Effector CD4-positive, alpha-beta T cell (primary cell): ENCODE measurements at places on chromosomes 3 and 15.
A peak's percentile ranks its signal among the peaks of the same experiment; 100 is the strongest.

GRCh38 chr15:69847625-69848024 is 250.1 kb downstream of the TLE3 start:
- no peak for DNase-seq

DNA sequence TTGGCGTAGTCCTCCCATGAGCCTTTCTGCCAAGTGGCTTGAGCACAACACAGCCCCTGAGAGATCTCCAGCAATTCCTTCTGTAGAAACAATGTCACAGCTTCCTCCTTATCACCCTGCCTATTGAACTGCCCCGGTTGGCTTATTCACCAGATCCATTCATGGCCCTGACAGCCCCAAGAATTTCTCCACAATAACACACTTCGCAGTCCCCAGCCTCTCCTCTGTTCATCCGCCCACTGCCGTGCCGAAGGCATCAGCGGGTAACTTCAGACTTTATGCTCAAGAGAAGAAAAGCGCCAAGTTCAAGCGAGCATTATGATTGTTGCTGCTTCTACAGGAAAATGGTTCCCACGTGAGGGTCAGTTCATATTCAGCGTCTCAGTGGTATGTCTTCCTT is 403.9 kb downstream of the VPS13C start:
- DNase-seq = no peak

DNA sequence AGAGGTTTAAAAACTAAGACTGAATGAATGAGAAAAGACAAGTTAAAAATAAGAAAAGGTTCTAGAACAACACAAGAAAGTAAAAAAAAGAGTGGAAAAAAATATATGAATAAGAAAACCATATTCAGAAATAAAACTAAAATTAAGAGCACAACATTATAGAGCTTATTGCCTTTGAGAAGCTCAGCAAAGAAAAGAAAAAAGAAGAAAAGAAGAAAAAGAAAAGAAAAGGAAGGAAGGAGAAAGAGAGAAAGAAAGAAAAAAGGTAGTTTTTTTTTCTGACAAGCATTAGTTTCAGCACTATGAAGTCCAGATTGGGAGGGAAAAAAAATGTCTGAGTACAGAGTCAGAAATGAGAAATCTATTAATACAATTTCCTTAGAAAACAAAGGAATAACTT is 81.5 kb downstream of the FAIM start:
- no peak for DNase-seq

- DNase-seq = no peak
Measured at GRCh38 chr3:47433796-47434195, 41.9 kb downstream of the SCAP start.

DNA sequence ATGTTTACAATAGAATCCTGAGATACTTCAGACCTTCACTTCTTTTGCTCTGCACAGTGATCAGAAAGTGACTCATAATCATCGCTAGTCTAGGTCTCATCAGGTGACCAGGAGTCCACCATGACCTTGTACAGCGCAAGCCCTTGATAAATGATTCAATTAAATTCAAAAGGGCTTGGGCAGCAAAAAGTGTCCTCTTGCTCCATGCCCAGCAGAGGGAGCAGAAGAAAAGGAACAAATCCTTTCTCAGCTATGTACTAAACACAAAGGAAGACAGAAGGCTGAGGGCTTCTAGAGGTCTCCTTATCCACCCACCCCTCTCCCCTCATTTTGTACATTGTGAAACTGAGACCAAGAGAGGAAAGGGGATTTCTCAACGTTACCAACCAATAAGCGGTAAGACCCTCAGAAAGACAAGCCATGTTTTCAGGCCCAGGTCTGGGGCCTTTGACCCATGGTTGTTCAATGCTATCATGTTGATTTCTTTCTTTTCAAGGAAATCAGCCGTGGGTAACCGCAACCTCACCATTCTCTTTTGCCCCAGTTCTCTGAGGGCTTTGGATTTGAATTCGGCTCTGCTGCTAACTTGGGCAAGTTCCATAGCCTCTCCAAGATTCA is 74.8 kb downstream of the AQP9 start:
- no peak for DNase-seq

DNA sequence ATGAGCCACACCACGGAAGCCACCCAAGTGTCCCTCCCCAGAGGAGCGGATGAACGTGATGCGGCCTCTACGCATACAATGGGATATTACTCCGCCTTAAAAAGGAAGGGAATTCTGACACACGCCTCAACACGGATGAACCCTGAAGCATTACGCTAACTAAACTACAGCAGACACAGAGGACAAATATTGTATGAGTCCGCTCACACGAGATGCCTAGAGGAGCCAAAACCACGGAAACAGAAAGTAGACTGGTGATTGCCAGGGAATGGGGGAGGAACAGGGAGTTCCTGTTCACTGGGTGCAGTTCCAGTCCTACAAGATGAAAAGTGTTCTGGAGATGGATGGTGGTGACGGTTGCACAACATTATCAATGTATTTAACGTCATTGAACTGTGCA is 32.7 kb downstream of the SRGAP3 start:
- no peak for DNase-seq

DNA sequence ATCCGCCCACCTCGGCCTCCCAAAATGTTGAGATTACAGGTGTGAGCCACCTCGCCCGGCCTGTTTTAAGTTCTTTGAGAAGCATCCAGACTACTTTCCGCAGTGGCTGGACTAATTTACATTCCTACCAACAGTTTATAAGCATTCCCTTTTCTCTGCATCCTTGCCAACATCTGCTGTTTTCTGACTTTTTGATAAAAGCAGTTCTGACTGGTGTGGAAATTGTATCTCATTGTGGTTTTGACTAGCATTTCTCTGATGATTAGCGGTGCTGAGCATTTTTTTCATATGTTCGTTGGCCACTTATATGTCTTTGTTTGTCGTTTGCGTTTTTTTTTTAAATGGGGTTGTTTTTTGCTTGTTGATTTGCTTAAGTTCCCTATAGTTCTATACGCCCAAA is 208.4 kb upstream of the DPPA4 start:
- DNase-seq = no peak

GRCh38 chr3:168187233-168187632 is 91.5 kb upstream of the GOLIM4 start:
- DNase-seq = no peak

DNA sequence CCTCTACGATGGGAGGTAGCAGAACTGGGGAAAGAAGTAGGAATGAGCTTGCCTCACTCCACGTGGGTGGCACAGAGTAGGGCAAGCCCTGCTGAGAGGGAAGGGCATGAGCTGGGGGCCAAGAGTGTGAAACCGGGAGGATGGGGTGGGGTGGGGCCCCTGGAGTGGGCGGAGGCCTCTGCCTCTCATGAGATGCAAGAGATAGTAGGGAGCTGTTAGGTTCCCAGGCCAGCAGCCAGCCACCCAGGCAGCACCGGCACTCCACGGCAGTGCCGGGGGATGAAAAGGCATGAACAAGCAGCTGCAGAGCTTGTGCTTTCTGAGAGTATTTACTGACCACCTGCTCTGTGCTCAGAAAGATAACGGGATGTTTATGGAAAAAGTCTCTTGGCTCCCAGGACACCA is 24.4 kb upstream of the PLA2G4E start:
- no peak for DNase-seq

GRCh38 chr3:184781801-184782200 is 30.2 kb upstream of the VPS8 start:
- DNase-seq = no peak

- DNase-seq = no peak
Measured at GRCh38 chr3:97105989-97106651, 291.7 kb downstream of the EPHA6 start.

- DNase-seq = no peak
Measured at GRCh38 chr3:153260681-153261080, 98.7 kb downstream of the RAP2B start.

GRCh38 chr3:144586382-144586781 is 614.8 kb downstream of the DIPK2A start:
- DNase-seq = no peak

DNA sequence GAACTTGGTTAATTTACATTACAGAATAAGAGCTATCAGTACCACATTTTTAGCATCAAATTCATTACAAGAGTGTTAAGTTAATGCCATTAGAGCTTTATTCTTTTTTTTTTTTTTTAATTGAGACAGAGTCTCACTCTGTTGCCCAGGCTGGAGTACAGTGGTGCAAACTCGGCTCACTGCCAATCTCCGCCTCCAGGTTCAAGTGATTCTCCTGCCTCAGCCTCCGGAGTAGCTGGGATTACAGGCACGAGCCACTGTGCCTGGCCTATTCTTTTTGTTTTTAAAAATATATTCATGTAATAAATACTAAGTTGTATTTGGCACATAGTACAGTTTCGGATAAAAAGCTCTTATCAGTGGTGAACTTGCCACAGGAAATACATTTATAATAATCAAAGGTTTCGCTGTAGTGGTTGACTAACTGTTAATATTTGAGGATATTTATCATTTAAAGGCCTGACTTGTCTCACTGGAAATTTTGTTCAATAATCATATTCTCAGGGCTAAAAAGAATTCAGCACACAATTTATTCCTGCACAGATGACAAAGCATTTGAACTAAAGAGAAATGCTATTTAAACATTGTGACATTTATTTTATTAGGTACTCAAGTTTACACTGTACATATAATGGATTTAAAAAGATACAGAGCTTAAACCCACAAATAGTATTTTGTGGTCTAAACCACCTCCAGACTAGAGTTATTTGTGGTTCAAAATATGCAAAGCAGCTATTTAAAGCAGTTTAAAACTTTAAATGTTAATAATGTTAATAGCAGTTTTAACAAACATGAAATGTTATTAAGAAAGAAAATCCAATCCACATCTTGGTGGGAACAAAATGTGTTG is 6.1 kb upstream of the LEKR1 start:
- DNase-seq = no peak

- DNase-seq = no peak
Measured at GRCh38 chr3:154729741-154730140, 299.8 kb upstream of the GPR149 start.

DNA sequence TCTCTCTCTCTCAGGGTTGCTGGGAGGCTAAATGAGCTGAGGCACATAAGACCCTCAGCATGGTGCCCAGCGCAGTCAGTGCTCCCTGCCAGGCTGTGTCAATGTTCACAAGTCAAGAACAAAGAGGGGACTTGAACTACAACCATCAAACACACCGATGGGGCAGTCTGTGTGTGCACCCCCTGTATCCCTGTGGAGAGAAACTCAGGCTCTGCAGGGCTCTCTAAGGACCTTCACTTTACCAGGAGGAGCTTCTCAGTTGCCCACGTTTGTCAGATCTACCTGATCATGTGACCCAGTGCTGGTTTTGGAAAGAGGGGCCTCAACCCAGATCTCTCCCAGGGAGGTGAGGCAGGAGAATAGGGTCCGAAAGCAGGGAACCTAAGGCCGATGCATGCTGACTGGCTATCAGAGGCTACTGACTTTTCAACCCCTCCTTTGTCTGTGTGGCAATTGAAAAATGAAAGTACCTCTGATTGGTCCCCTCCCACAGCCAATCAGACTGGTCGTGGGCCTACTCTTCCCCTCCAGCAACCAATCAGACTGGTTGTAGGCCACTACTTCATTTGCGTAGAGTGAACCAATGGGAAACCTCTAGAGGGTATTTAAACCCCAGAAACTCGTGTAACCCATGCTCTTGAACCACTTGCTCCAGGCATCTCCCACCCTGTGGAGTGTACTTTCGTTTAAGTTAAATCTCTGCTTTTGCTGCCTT is 34.0 kb downstream of the RHCG start:
- no peak for DNase-seq

GRCh38 chr15:27672537-27672936 is 426.6 kb downstream of the OCA2 start:
- DNase-seq = no peak

DNA sequence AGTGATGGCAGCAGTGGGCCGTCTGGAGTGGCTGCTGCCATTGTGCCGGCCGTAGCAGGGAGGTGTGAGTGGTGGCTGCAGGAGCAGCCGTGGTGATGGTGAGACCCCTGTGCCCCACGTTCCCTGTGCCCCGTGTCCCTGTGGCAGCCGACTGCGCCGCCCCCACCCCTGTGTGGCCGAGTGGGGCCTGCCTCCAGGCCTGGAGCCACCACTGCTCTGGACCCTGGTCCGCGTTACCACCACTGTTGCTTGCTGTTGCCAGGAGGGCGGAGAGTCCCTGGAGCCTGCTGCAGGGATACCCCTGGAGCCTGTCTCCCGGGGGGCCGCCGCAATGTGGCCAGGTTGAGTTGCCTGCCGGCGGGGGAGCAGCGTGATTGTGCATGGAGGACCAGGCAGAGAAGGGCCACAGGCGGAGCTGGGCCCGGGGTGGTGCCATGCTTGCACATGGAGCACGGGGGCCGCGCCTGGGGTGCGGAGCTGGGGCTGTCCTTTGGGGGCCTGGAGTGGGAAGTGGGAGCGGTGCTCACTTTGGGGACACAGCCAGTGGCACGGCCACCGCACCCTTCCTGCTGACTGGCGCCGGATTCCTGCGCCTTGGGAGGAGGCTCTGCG is 50.1 kb downstream of the SLC6A20 start:
- DNase-seq = no peak

GRCh38 chr15:31327669-31328427 is 1.2 kb downstream of the KLF13 start:
- peak; percentile 76 for DNase-seq

DNA sequence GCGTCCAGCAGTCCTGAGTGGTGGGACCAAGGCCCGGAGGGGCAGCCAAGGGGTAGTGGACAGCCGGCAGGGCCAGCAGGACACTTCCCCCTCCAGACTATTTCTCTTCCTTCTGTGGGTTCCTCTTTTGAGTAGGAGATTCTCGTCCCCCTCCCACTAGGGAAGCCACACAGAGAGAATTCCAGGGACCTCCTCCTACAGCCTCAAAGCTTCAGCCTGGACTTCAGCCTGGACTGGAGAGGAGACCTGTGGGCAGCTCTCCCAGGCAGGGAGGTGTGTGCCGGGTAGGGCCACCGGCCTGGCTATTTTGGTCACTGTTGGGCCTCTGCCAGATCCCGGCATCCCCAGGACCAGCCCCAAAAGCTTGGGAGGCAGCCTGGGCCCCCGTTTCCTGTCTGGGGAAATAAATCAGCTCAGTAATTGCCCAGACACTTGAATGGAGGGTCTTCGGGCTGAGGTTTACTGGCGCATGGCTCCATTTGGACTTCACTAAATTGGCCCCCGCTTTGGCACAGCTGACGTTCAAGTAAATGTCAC is 1.3 kb downstream of the SLC6A6 start:
- no peak for DNase-seq

DNA sequence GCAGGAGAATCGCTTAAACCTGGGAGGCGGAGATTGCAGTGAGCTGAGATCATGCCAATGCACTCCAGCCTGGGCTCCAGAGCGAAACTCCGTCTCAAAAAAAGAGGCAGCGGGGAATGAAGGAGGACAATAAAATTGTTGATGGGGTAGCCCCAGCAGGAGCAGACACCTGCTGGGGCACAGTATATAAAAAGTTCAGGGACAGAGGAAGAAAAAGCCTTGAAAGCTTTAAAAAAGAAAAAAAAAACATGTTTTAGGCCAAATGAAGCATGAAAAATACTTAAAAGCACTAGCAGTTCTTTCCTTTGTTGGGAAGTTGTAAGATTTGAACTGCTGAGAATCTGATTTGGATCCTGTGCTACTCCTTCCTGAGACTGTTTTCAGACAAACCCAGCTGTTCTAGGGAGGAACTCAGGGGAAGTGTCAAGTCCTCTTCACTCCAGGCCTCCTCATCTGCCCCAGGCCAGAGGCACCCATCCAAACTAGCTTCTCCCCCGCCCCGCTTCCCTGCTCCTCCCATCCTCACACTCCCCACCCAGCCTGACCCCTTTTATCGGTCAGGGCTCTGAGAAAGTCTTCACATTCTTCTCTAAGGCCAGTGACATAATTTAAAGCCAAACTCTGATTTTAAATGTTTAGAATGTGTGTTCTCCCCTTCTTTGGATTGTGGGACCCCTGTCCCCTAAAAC is 4.9 kb downstream of the IL17RD start:
- no peak for DNase-seq
